ENCODE measurements at places on chromosomes 3 and 15.

- peak; percentile 86 for DNase-seq
Measured at GRCh38 chr3:184058029-184058428, 5.2 kb downstream of the HTR3C start.

DNA sequence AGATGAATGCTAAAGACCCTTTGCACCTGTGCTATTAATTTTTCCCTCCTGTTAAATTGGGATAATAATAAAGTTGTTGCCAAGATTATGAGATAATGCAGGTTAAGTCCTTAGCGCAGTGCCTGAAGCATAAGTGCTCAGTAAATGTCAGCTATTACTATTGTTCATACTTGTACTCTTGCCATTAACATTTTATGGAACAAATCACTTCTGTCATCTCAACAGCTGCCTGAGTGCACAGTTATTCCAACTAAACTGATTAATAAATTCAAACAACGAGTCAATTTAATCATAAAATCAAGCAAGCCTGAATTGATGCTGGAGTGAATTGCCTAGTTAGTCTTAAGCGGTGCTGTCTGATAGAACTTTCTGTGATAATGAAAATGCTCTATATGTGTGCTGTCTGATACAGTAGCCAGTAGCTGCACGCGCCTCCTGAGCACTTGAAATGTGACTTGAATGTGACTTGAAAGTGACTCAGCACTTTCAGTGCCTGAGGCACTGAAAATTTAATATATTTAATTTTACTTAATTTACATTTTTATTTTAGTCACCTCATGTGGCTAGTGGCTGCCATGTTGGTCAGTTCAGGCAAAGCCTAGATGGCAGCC is 198.7 kb upstream of the PFN2 start:
- DNase-seq, result peak; percentile 16

- peak; percentile 43 for DNase-seq
Measured at GRCh38 chr3:28053759-28054158, 187.7 kb upstream of the CMC1 start.

DNA sequence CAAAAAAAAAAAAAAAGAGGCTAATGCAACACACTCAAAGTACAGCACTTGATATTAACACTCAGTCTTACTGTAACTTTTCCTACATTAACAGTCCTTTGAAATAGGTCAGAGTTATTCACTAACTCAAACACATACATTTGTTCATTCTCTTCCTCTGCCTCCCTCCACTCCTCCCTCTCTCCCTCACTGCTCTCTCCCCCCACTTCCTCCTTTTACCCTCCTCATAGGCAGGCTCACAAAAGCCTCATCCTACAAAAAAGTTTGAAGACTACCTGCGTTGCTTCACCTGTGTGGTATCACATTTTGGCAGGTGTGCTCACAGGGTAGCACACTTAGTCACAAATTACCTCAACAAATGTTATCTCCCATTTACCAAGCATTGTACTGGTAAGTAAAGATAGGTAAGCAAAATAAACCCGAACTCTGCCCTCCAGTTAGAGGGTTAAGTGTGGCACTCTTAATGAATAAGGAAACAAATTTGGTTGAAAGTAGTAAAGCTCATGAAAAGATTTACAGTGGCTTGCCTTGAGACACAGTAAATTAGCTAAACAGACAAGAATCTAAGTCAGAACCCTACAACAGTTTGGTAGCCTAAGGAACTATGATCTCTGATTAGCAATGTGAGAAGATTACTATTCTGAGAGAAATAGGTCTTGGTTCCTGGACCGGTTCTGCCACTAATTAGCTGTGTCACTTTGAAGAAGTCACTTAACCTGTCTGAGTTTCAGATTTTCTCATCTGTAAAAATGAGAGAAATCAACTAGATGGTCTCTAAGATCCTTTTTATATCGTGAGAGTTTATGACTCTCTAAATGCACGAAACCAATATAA is 151.0 kb upstream of the MLF1 start:
- DNase-seq, result no peak

- DNase-seq, result peak; percentile 86
Measured at GRCh38 chr3:61560517-61561373, 626 bp upstream of the PTPRG start.

- peak; percentile 30 for DNase-seq
Measured at GRCh38 chr3:46733026-46733800, 15.5 kb upstream of the PRSS50 start.

DNA sequence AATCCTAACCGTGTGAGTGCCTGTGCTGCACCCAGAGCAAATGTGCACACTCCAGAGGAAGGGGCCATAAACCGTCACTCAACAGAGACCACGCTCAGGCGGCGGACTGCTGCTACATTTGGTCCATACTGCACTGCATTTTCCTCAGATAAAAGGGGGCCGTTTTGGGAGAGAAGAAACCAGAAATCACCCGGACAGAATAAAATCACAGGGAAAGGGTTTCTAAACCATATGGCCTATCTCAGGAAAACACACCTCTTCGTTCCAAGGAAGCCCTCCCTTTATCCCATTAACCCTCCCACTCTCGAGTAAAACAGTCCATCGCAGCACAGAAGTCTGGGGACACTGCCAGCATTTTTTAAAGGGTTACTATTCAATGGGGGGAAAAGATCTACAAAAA is 7.6 kb downstream of the IL17RD start:
- DNase-seq, result no peak

GRCh38 chr3:71759401-71759800 is 5.7 kb downstream of the GPR27 start:
- no peak for DNase-seq

- no peak for DNase-seq
Measured at GRCh38 chr3:183265157-183265642, 12.1 kb downstream of the B3GNT5 start.

DNA sequence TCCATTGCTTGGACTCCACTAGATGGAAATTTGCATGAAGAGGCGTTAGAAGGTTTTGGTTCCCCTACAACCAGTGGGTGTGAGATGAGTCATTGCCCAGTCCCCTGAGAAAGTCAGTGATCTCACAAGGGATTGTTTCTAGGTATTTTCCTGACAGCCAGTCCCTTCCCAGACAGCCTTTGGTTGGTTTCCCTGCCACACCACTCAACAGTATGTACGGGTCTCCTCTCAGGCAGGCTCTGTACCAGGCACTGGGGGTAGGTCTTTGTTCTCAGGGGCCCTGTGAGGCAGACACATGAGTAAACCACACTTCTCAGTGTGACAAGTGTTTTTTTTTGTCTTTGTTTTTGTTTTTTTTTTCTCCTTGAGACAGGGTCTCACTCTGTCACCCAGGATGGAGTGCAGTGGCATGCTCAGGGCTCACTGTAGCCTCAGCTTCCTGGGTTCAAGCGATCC is 4.0 kb downstream of the LAMP3 start:
- DNase-seq, result peak; percentile 79
